ENCODE measurements at places on chromosomes 5 and 9.

- DNase-seq, result no peak
Observed at GRCh38 chr5:160221082-160221481, 8.2 kb upstream of the FABP6 start.

DNA sequence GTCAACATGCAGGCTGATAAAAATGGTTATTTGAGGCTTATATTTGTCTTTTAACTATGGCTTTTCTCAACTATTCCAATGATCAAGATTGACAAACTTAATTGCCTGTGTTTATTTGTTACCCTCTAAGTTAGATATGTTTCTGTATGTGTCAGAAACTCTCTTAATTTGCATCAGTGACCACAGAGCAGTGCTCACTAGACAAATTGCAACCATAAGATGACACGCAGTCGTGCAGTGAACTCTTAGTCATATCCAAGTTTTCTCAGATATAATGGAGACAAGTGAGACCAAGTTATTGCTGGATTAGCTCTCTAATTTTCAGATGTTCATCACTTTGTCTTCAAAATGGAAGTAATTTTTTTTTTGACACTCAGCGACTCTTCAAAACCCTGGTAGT lies 342.2 kb upstream of the RFX3 start:
- no peak for DNase-seq

- no peak for DNase-seq
Observed at GRCh38 chr9:124593200-124593599, 86.0 kb upstream of the NR5A1 start.

GRCh38 chr5:6125781-6126180 lies 252.6 kb downstream of the MED10 start:
- DNase-seq, result no peak

- no peak for DNase-seq
Observed at GRCh38 chr5:149289301-149289700, 17.6 kb downstream of the AFAP1L1 start.

GRCh38 chr9:33239921-33240320 lies at the start of gene SPINK4:
Gene SPINK4 (plus strand): TSS chr9:33240167. CDS start chr9:33240209, 42 bp downstream.
- DNase-seq, result no peak

DNA sequence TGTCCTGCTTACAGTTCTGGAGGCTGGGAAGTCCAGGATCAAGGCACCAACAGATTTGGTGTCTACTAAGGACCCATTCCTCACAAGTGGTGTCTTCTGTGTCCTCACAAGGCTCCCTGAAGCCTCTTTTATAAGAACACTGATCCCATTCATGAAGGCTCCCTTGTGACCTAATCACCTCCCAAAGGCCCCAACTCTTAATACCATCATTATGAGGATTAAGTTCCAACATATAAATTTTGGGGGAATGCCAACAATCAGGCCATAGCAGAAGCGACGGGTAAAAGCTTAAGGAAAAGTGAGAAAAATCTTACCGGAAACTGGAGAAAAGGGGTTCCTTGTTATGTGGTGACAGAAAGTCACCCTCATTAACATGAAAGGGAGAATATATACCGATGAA lies 11.2 kb downstream of the CTNNAL1 start:
- DNase-seq, result no peak

GRCh38 chr9:98087420-98088354 lies 31.2 kb downstream of the NANS start:
- DNase-seq, result no peak

DNA sequence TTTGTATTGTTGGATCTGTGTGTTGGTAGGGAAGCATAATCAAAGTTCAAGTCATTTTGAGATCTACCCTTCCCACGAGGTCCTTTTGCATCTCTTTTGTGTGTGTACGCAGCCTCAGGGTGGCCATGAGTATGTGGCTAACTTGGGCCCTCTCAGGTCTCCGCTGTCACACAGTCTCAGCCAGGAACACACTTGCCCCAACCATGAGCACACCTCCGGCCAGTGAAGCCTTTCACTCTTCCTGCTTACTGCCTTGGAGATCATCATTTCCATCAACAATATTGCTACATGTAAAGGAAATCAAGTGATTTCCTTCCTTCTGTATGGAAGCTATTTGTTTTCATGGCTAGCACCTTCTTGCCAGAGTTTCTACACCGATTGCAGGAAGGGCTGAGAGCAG lies 13.9 kb downstream of the ZNF346 start:
- DNase-seq, result no peak

DNA sequence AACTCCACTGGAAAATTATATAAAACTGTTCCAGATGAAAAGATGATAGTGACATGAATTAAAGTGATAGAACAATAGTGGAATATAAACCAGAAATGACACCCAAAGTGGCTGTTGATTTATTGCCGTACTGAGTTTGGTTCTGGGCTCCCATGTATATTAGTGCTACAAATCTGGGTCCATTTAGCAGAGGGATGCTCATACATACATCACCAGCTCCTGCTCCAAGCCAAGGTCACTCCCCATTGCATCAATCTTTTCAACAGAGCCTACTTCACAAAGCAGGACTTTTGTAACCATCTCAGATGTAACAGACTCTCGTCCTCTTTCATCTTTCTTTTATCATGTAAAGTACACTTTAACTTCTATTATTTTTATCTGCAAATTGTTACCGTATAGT lies 208.6 kb downstream of the GAPVD1 start:
- DNase-seq, result no peak

DNA sequence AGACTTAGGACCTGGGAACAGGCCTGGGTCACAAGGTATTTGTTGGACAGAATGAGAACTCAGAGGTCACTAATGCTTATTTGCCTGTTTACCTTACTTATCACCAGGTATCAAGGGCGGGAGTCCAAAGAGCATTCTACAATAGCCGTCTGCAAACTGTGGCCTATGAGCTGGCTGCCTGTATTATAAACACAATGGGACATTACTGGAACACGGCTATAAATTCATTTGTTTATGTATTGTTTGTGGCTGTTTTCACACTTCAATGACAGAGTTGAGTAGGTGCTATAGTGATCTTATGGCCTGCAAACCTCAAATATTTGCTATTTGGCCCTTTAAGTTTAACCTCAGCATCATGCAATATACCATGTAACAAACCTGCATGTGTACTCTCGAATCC lies 76.6 kb upstream of the ASTN2 start:
- DNase-seq, result no peak

- DNase-seq, result no peak
Observed at GRCh38 chr5:54317511-54318260, 7.3 kb upstream of the ARL15 start.

GRCh38 chr5:142115937-142116614 lies 7.5 kb downstream of the NDFIP1 start:
- DNase-seq, result no peak

DNA sequence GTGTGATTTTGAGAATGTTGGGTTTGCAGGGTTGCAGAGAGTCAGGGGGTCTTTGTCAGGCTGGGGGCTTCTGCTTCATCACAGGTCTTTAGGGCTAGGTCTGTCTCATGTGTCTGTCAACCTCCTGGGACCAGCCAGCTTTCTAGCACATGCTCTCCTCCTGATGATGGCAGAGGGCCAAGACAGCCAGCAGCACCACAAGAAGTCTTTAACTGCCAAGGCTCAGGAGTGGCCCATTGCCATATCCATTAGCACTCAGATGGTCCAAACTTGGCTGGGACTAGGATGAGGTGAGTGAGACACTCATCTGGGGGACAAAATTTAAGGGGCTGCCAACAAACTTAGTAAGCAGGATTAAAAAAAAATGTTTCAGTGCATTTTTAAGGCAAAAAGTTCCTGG lies 384.2 kb upstream of the CDH10 start:
- DNase-seq, result no peak

GRCh38 chr9:16410601-16411280 lies 459.7 kb downstream of the BNC2 start:
- no peak for DNase-seq

DNA sequence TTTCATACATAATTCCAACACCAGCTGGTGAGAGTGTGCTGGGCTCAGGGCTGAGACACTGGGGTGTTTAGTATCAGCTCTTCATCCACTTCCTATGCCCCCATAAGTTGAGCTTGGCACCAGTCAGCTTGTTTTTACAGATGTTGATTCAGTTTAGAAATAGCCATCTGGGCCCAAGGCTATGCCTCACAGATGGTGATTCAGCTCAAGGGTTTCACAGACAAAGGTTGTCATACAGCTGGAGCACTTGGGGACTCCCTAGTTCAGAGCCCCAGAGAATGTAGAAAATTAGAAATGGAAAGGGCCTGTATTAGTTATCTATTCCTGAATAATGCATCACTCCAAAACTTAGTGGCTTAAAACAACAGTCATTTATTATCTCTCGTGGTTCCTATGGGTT lies 10.3 kb upstream of the CRHBP start:
- DNase-seq, result peak; percentile 64

GRCh38 chr9:114718801-114719221 lies 36.8 kb upstream of the TEX48 start:
- peak; percentile 38 for DNase-seq

- no peak for DNase-seq
Observed at GRCh38 chr9:84668196-84669012, 1.1 kb upstream of the NTRK2 start.

DNA sequence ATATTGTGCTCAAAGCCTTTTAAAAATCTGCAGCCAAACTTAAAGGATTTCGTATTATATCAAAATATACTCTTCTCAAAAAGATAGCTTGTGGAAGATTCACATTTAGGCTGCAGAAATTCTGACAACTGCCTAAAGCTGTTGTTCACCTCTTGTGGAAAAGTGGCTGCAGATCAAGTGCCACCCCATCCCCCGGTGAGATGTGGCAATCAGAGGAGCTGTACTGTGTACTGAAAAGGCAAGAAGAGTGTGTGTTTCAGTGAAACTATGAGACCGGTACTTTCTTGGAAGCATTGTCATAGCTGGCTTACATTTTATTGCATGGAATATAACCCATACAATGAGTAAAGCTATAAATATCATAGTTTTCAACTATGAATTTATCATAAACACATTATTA lies 64.3 kb downstream of the CDH18 start:
- DNase-seq, result no peak

- DNase-seq, result no peak
Observed at GRCh38 chr5:35665096-35665495, 47.4 kb downstream of the SPEF2 start.

- DNase-seq, result no peak
Observed at GRCh38 chr9:127722055-127722745, 6.3 kb downstream of the TTC16 start.

- DNase-seq, result no peak
Observed at GRCh38 chr9:68949271-68950000, 64.5 kb downstream of the PRKACG start.

GRCh38 chr5:149205625-149206523 lies 64.6 kb downstream of the ABLIM3 start:
- DNase-seq, result no peak

GRCh38 chr5:139919308-139919707 lies 123.7 kb downstream of the PSD2 start:
- no peak for DNase-seq

DNA sequence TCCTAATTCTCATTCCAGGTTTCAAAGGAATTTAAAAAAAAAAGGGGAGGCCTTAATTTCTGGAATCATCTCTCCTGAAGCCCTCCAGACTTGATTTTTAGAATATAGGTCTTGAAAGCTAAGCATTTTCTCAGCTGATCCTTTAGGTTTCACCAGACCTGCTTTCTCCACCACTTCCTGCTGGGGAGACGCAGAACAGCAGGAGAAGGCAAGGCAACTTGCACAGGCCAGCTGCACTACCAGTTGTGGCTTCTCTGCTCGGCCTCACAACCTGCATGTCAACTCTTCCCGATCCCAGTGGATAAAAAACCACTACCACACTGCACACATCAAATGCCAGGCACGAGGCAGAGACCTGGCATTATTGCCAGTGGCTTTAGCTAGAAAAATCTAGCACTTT lies 119.8 kb downstream of the SIL1 start:
- DNase-seq, result no peak

GRCh38 chr5:177531209-177531940 lies 14.6 kb upstream of the DDX41 start:
- DNase-seq, result no peak

DNA sequence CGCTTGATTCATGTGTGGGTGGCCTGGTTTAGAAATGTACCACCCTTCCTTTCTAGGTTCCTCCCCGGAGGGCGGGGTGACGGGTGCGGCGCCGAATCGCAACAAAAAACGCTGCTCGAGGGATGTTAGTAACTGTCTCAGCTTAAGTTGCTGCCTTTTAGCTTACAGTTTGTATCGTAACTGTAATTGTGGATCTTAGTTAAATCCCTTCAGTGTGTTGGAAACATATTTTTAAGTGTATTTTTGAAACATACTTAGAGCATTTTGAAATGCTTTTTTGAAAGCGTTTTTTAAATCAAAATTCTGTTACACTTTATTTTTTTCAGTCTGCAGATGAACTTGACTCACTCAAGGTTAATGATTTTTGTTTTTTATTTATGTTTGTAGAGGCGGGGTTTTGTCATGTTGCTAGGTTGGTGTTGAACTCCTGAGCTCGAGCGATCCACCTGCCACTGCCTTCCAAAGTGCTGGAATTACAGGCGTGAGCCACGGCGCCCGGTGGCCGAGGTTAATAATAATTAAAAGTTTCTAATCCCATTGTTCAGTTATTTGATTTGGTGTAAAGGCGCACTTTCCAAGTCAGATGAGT lies 997 bp upstream of the CHD1 start:
- DNase-seq, result no peak

DNA sequence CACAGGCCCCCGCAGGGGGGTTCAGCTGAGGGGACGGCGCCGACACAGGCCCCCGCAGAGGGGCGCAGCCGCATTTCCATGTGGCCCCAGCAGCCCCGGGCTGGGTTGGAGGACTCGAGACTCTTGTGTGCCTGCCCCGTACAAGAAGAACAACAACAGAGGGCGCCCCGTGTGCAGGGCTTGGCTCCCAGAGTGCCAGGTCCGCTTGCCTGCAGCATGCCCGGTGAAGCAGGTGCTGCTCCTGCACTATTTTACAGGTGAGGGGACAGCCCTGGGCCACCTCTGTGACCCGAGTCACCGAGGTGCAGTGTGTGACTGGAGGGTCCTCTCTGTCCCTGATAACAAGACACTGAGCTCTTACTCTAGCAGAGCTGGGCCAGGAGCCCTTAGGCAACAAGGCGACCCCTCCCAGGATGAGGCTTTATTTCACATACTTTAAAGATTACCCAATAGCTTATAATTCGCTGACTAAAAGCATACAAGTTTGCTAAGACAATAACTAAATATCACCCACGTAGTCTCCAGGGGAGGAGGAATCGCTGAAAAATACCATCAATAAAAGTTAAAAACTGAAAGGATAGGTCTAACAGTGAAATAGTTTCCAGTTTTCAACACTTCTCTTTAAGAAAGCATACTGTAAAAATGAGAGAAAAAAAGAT lies 41.7 kb upstream of the SLC9A3 start:
- no peak for DNase-seq

DNA sequence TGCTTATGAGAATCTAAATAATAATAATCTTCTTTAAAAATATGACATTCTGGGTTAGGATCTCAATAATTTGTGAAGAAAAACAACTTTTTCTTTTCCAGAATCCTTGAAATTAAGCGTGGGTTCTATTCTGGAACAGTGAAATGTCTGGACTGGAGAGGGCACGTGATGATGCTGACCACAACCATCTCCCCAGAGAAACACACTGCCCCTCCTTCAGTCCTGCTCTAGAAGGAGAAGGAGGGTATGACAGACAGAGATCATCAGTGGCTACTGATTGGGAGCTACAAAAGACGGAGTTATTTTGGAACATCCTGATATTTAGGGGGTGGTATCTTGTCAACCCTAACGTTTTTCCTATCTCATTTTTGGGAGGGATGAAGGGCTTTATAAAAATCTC lies 40.2 kb downstream of the MEF2C start:
- DNase-seq, result no peak
